ENCODE measurements at places on chromosomes 1 and 21.

- DNase-seq: no peak
Observed at GRCh38 chr21:18204931-18205330, 39.7 kb upstream of the CHODL start.

GRCh38 chr1:9300573-9300972 is 7.9 kb downstream of the SPSB1 start:
- no peak for DNase-seq

DNA sequence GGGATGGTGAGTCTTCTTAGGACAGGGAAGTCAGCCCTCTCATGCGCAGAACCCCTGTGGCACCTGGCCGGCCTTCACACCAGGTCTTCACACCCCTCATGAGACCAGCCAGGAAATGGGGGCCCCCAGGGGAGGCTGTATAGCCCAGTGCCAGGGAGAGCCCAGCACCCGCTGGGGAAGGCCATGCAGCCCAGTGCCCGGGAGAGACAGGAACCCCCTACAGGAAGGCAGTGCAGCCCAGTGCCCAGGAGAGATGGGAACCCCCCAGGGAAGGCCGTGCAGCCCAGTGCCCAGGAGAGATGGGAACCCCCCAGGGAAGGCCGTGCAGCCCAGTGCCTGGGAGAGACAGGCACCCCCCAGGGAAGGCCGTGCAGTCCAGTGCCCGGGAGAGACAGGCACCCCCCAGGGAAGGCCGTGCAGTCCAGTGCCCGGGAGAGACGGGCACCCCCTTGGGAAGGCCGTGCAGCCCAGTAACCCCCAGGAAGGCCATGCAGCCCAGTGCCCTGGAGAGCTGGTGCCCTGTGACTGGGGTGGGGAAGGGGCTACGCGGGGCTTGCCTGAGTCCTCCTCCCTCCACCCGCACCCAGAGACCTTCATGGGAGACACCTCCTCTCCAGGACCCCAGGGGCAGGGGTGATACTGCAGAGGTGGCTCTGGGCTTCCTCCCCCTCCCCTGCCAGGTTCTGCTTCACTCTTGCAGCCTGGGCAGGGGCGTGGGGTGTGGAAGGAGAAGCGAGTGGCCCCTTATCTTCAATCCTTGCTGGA is 110.5 kb upstream of the COL6A1 start:
- no peak for DNase-seq

- DNase-seq: no peak
Observed at GRCh38 chr1:51583532-51583931, 33.4 kb upstream of the OSBPL9 start.

- DNase-seq: no peak
Observed at GRCh38 chr1:228010921-228011320, 4.1 kb downstream of the WNT3A start.

DNA sequence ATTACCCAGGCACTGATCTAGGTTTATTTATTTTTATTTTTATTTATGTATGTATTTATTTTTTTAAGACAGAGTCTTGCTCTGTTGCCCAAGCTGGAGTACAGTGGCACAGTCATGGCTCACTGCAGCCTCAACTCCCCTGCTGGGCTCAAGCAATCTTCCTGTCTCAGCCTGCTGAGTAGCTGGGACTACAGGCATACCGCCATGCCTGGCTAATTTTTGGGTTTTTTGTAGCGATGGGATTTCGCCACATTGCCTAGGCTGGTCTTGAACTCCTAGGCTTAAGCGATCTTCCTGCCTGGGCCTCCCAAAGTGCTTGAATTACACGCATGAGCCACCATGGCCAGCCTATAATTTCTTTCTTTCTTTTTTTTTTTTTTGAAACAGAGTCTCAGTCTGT is 9.4 kb downstream of the PHACTR4 start:
- DNase-seq: no peak

- DNase-seq: no peak
Observed at GRCh38 chr1:67983867-67984266, 66.6 kb downstream of the DIRAS3 start.

GRCh38 chr1:246157516-246157915 is 349.6 kb downstream of the SMYD3 start:
- no peak for DNase-seq

DNA sequence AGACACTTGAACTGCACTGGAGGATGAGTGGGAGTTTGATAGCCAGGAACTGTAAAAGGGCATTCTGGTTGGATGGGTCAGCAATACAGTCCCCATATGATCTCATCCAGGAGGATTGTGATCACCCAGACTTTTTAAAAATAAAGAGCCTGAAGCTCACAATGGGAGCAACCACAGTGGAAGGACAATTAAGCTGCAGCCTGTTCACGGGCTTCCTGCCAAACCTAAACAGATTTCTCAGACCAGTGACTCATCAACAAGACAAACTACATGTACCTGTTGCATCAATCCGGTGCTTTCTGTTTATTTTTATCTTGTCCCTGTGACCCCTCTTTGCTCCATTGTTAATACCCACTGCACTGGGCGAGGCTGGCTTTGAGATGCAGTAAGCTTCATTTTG is 52.3 kb downstream of the PAPPA2 start:
- DNase-seq: no peak

Data from stimulated activated CD8-positive, alpha-beta memory T cell treated with anti-CD3 and anti-CD28 coated beads, Interleukin-15, amount 100 ng/mL, for 48 hours (primary cell).